ENCODE measurements at places on chromosomes 16 and 17. TPM values are rescaled to one million over a fixed set of nuclear protein-coding genes. Genes with fewer than 3 reads are reported as not detected.
A peak's percentile ranks its signal among the peaks of the same experiment; 100 is the strongest.

Gene UNC45B
- not detected for total RNA-seq

Gene DGKE
- total RNA-seq, result 3.7 TPM

Gene EZH1
- 23.5 TPM for total RNA-seq

Gene EVPLL
- not detected for total RNA-seq

GRCh38 chr17:82528484-82529265, 9.1 kb downstream of the FOXK2 start:
- peak; percentile 56 for DNase-seq

- DNase-seq, result peak; percentile 90
These were observed 12.3 kb downstream of the CES4A start for GRCh38 chr16:67000384-67001351.

GRCh38 chr16:88282564-88283395, 100.0 kb upstream of the ZNF469 start:
- no peak for DNase-seq
